ENCODE measurements at places on chromosomes 7 and 10. TPM values are rescaled to one million over a fixed set of nuclear protein-coding genes. Genes with fewer than 3 reads are reported as not detected.

MPP7 gene
- 16.4 TPM for total RNA-seq

AZGP1 gene
- total RNA-seq = 37.9 TPM

NPC1L1 gene
- total RNA-seq = 3.8 TPM

DENND2A gene
- not detected for total RNA-seq

ANKRD7 gene
- not detected for total RNA-seq

DNA sequence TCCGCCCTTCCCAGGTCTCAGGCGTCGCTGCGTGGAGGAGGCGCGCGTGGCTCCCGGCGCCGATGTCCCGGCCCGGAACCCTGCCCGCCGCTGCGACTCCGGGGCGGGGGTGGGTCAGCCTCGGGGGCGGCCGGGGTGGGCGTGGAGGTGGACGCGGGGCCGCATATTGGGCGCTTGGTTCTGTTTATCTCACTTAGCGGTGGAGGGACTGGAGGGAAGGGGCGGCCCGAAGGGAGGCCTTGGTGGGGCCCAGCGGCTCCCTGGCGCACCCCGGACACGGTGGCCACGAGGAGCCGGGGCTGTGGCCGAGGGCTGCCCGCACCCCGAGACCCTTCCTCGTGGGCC is 8.6 kb downstream of the UNCX start:
- DNase-seq = no peak

GRCh38 chr10:80382989-80383388 is 25.4 kb upstream of the PRXL2A start:
- DNase-seq = peak; percentile 40

DNA sequence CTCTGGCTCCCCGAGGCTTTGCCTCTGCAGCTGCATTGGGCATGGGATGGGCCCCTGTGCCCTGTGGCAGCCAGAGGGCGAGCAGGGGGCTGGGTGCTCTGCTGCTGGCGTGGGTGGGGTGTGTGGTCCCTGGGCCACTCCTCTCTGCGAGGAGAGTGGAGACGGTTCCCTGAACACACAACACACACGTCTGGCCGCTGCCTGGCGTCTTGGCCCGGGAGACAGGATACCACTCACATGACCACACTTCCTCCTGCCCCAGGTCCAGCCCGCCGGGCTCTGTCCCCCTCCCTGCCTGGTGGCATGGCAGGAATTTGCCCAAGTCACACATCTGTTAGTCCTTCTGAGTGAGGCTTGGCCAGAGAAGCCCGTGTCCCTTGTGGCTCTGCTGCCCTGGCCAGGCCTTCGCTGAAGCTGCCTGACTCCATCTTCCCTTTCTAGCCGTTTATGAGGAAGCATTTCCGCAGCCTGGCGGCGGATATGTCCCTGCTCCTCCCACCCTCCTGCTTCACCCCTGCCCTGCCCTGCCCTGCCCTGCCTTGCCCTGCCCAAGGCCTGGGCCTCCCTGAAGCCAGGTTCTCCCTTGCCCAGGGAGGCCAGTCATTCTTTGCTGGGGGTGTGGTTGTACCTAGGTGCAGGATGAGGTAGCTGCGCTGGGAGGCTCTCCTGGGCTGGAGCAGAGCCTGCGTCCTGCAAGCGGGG is 3.0 kb downstream of the BRI3 start:
- DNase-seq = peak; percentile 51

GRCh38 chr10:107666214-107666613 is 501.7 kb upstream of the SORCS1 start:
- no peak for DNase-seq

GRCh38 chr10:33216661-33217427 is 117.6 kb downstream of the NRP1 start:
- DNase-seq = peak; percentile 17

Data from HepG2 (cell line).